ENCODE measurements at places on chromosomes 5 and 9.
A peak's percentile ranks its signal among the peaks of the same experiment; 100 is the strongest.

DNA sequence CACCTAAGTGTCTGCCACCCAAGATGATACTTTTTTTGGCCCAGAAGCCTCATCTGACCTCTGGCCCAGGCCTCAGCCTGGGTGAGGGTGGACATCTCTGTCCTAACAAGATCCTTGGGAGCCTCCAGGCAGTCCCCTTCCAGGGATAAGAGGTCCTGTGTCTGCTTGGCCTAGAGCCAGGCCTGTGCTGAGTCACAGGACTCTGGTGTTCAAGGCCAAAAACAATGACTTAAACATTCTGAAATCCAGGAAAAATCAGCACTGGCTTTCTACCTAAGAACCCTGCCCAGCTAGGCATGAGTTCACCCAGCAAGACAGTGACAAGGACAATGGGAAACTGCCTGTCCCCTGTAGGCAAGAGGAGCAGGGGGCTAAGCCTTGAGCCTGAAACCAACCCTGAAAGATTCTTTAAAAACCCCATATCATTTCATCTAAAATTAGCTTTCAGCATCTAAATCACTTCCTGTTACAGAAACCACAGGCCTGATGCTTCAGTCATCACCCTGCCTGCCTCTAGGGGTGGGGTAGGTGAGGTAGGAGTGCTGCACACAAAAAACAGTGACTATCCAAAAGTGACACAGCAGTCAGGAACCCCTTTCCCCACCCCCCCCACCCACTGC, 29.9 kb downstream of the CSF2 start:
- peak; percentile 80 for DNase-seq

- DNase-seq: no peak
Measured at GRCh38 chr9:4935001-4935672, 49.9 kb upstream of the JAK2 start.

GRCh38 chr9:93675336-93676150, 99.2 kb downstream of the PHF2 start:
- no peak for DNase-seq

DNA sequence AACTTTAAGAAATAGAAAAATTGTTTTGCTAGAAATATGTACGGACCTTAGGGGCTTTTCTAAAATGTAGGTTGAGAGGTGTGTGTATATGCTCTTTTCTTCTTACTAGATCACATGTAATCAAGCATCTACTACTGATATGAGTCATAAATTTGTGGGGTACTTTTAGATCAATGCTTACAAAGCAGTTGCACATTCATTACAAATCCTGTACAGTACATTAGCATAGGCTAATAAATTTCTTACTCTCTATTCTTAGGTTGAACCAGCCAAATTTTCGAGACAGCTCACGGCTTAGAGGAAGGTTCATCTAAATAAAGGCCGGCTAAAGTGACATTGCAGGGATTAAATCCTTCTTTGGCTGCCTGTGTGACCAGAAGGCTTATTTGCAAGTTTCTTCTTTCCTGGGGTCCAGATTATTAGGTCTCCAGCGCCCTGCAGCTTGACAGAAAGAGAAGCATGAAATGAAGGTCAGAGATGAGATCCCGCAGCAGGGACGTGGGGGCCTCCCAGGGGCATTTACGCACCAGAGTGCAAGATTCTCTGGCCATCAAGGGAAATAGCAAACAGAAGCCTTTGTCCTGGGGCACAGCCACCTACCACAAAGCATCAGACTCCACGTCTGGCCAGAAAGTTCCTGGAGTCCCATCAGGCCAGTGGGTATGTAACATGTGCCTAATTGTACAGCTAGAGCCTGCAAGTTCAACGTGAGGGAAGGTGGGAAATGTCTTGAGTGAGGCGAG, 53.0 kb downstream of the NIM1K start:
- DNase-seq: no peak

DNA sequence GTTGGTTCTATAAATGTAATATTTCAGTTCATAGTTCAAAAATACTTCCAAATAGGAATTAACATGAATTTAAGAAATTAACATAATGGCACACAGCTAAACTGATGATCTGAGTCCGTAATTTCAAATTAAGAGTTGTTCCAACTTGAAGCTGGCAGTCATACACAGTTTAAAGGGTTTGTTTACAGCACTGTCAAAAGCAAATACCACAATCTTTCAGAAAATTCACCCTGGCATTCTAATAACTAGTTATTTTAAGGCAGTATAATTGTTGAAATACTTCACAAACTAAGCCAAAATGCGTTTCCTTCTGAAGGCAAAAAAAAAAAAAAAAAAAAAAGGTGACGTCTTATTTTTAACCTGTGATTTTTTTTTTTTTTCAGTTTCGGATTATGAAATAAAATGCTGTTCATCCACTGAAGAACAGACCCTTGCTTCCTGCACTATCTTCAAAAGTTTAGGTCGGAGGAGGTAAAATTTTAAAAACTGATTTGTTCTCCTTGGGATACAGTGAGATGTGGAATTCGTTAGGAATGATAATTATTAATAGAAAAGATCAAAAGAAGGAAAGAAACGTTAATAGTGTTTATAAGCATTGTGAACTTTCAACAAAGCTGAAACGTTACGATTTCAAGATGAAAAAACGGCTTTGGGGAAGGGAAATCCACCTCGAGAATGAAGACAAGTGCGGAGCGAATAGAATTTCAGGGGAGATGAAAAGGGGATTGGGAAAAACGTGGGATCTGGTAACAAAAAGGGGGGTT, 850 bp downstream of the IL6ST start:
- no peak for DNase-seq

- DNase-seq: no peak
Measured at GRCh38 chr5:140366589-140367255, 6.7 kb downstream of the SLC4A9 start.

DNA sequence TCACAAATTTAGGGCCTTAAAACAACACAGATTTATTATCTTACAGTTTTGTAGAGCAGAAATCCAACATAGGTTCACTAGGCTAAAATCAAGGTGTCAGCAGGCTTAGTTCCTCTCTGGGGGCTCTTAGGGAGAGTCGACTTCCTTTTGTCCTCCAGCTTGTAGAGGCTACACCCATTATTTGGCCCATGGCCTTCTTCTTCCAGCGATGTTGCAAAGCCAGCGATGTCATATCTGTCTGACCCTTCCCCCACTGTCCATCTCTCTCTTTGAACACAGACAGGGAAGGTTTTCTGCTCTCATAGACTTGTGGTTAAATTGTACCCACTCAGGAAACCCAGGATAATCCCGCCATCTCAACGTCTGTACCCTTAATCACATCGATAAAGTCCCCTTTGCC, 60.3 kb upstream of the SHB start:
- no peak for DNase-seq

- no peak for DNase-seq
Measured at GRCh38 chr5:1999794-2000193, 117.1 kb upstream of the IRX4 start.

DNA sequence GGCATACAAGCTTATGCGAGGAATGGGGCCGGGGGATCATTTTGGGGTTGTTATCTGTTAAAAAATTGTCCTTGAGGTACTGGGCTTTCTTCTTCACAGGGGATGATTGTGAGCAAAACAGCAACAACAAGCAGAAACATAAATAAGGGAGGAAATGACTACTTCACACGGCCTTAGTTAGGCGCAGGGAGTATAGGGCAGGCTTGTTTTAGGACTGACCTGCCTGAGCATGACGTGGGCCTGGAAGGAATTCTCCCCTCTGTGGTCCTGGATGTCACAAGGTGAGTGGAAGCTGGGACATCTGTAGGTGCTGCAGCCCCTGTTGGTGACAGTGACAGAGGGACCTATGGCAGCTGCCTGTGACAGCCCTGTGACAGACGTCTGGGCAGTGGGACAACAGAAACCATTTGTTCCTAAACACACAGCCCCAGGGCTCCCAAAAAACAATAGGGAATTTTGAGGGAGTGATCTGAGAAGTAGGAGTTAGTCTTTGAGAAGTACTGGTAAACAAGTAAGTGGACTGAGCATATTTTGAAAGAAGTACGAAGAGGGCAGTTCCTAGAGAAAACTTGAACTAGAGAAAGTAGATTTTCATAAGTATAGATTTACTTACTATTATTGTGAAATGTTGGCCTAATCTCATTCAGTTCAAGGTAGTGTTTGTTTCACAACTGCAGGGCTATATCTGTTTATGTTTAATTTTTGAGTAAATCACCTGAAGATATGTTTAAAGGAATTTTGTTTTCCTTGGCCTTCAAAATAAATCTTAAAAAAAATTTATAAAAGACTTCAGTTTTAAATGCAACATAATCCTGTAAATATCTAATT, 113.1 kb downstream of the KDM4C start:
- no peak for DNase-seq

GRCh38 chr5:80147119-80147815, 108.6 kb downstream of the SERINC5 start:
- DNase-seq: no peak

DNA sequence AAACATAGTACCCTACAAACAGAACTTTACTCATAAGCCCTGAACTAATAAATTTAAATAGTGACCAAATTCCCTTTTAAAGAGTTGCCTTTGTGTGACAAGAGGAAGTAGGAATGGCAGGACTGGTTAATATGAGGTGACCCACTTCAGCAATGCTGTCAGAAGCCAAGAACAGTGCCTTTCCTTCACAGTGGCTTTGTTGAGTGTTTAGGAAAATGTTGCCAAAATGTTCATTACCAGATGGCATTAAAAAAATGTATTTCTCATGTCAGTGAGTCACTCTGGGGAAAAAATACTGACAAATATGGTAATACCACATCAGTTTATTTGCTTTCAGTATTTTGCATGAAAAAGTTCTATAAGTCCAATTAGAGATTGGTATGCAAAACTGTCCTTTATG, 103.3 kb downstream of the DIRAS2 start:
- DNase-seq: no peak

- DNase-seq: no peak
Measured at GRCh38 chr9:14349447-14350348, 35.8 kb upstream of the NFIB start.

- DNase-seq: no peak
Measured at GRCh38 chr9:80501635-80502034, 929.9 kb downstream of the TLE4 start.
